ENCODE measurements at places on chromosomes 2 and 18. TPM values are rescaled to one million over a fixed set of nuclear protein-coding genes. Genes with fewer than 3 reads are reported as not detected.

ZNF521 gene
- total RNA-seq, result not detected

SPR gene
- 24.5 TPM for total RNA-seq

CETN1 gene
- total RNA-seq, result not detected

PUS10 gene
- total RNA-seq, result 5.0 TPM

PDE11A gene
- 0.19 TPM for total RNA-seq

MBP gene
- total RNA-seq, result 30.7 TPM

LYPD1 gene
- not detected for total RNA-seq

LDAH gene
- total RNA-seq, result 9.1 TPM

ADD2 gene
- not detected for total RNA-seq

TFPI gene
- total RNA-seq, result 0.33 TPM

RUFY4 gene
- not detected for total RNA-seq

DPY30 gene
- total RNA-seq, result 46.7 TPM

B3GNT2 gene
- 44.8 TPM for total RNA-seq

CFC1 gene
- total RNA-seq, result not detected

PAX8 gene
- 3.3 TPM for total RNA-seq

GPD2 gene
- total RNA-seq, result 42.2 TPM

ANKRD44 gene
- 1.7 TPM for total RNA-seq

TMEM37 gene
- total RNA-seq, result not detected

ELOA2 gene
- not detected for total RNA-seq

C2orf66 gene
- 1.2 TPM for total RNA-seq

GPR45 gene
- not detected for total RNA-seq

VIL1 gene
- not detected for total RNA-seq

ASPRV1 gene
- total RNA-seq, result not detected

PDE6D gene
- 16.2 TPM for total RNA-seq

CCDC68 gene
- not detected for total RNA-seq

VWC2L gene
- total RNA-seq, result not detected

MRPL44 gene
- total RNA-seq, result 29.6 TPM

PSD4 gene
- total RNA-seq, result 21.4 TPM

FEV gene
- total RNA-seq, result not detected

GULP1 gene
- total RNA-seq, result 23.3 TPM

TLX2 gene
- not detected for total RNA-seq

LRATD1 gene
- 14.8 TPM for total RNA-seq

TSHZ1 gene
- total RNA-seq, result 4.7 TPM

KIDINS220 gene
- 80.5 TPM for total RNA-seq

CCDC85A gene
- total RNA-seq, result 0.17 TPM

CYP27C1 gene
- total RNA-seq, result 0.67 TPM

PARD3B gene
- total RNA-seq, result 4.1 TPM

FN1 gene
- 10,039 TPM for total RNA-seq

VWA3B gene
- total RNA-seq, result not detected

FNDC4 gene
- total RNA-seq, result 16.5 TPM

TMEM163 gene
- total RNA-seq, result not detected

FSIP2 gene
- total RNA-seq, result 3.0 TPM

SLC40A1 gene
- not detected for total RNA-seq

CLK1 gene
- total RNA-seq, result 55.2 TPM

PIK3C3 gene
- 65.1 TPM for total RNA-seq

CYTIP gene
- total RNA-seq, result not detected

C18orf54 gene
- total RNA-seq, result 2.3 TPM

AKAIN1 gene
- total RNA-seq, result not detected

POTEJ gene
- total RNA-seq, result not detected

RGPD4 gene
- under 0.01 TPM for total RNA-seq

All from mammary epithelial cell (primary cell).